IPS-NIHi11 (cell line): ENCODE measurements at places on chromosomes 3 and 15.

- no peak for DNase-seq
Observed at GRCh38 chr15:94917068-94917467, 685.7 kb downstream of the MCTP2 start.

DNA sequence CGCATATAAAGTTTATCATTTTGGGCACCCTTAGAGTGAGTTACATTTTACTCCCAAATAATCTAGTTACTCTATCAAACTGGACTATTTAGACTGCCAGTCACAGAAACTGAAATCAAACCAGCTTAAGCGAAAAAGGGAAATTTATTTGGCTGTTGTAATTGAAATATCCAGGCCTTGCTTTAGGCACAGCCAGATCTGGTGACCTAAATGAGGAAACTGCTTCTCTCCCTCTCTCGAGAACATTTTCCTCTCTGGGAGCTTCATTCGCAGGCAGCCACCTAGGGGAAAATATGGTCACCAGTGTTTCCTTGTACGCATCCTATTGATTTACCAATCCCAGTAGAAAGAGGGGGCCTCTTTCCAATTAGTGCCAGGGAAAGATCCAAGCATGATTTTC, 175.3 kb upstream of the MITF start:
- DNase-seq, result no peak

GRCh38 chr3:146861262-146861661, 256.1 kb upstream of the PLSCR5 start:
- DNase-seq, result no peak

DNA sequence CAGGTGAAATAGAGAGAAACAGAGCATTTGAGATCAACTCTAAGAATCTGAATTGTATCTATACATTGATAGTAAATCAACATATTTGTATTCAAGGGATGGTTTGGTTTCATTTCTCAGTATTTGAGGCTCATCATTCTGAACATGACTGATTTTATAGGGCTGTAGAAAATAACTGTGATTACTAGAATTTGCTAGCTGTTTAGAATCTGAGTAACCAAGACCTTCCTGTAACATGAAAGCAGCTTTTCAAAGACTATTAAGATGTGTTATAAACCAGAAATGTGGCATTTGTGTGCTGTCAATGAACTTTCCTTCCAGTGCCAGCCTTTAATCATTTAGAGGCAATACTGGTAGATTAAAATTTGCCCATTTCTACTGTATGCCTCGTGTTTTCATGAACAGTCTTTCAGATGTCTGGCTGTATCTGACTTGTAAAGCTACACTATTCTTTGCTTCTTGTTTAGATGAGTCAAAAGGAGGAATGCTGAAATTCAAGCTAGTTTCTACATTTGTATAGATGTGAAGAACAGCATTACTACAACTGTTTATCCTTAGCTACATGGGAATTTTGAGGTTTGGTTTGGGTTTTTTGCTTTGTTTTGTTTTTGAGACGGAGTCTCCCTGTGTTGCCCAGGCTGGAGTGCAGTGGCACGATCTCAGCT, 137.3 kb upstream of the BHLHE40 start:
- DNase-seq, result no peak

GRCh38 chr3:149352556-149352955, 19.1 kb upstream of the TM4SF18 start:
- peak; percentile 91 for DNase-seq
